ENCODE measurements at places on chromosomes 13 and 19.

DNA sequence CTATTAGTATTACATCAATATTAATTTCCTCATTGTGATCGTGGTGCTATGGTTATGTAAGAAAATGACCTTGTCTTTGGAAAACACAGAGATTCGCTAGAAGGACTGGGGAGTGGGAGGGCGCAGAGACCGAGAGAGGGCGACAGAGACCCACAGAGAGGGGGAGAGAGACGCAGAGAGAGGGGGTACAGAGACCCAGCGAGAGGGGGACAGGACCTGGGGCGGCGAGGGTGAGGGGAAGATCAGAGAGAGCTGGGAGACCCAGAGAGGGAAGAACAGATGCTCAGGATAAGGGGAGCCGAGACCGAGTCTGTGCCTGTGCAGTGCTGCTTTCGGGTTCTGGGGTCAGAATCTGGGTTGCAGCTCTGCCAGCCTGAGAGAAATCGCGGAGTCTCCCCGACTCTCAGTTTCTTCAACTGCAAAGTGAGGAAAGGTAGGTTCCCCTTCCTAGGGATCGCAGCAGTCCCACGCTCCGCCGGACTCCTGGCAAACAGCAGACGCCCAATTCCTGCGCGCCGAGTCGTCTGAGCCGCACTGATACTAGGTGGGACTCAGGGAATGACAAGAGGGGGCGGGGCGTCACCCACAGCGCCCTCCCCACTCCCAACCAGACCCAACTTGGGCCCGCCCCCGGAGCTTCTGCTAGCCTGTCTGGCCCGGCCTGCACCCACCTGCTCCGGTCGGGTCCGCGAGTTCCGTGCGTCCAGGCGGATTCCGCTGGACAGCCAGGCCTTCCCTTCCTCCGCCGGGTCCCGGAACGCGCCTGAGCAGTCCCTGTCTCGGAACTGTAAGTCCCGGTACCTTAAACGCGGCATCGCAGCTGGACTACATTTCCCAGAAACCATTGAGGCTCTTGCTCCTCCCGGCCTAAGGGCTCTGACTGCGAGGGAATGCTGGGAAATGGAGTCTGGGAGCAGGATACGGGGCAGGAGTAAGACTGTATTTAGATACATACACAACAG, 15.3 kb downstream of the IZUMO2 start:
- peak; percentile 85 for DNase-seq

GRCh38 chr13:21095311-21095710, 33.9 kb upstream of the LATS2 start:
- DNase-seq, result no peak

DNA sequence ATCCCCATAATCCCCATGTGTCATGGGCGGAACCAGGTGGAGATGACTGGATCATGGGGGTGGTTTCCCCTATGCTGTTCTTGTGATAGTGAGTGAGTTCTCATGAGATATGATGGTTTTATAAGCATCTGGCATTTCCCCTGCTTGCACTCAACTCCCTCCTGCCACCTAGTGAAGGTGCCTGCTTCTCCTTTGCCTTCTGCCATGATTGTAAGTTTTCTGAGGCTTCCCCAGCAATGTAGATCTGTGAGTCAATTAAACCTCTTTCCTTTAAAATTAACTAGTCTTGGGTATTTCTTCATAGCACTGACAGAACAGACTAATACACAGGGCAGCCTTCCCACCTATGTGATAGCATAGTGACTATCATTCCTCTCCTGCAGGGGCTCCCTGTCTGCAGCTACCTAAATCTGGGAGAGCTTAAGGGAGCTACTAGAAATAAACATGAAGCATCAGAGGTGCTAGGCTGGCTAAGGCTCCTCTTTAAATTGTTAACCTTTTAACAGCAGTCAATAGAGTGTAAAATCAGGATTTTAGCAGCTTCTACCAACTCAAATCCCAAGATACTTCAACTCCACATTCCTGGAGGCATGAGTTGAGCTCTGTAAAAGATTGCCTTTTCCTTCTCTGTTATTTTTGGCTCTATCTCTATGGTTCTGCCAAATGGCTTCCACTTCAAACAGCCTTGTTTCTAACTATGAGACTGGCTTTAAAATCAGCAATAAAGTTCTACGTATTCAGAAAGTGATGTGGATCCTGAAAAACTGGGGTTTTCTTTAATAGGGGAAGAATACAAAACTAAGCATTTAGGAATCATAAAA, 112.3 kb downstream of the VWA8 start:
- DNase-seq, result no peak

DNA sequence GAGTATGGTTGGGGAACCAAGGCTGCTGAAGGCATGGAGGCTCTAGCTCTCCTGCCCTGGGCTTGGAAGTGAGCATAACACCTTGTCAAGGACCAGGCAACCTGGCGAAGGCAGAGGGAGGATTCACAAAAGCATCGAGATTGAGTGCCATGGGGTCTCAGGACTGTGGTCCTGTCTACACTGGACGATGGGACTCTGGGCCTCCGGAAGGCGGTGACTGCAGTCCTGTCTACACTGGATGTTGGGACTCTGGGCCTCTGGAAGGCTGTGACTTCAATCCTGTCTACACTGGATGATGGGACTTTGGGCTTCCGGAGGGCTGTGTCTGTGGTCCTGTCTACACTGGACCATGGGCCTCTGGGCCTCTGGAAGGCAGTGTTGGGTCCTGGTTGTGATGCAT, 290.4 kb downstream of the TEX29 start:
- DNase-seq, result no peak

GRCh38 chr19:45705115-45705514, 12.6 kb downstream of the QPCTL start:
- no peak for DNase-seq

- no peak for DNase-seq
Measured at GRCh38 chr19:47416643-47416985, 2.7 kb downstream of the MEIS3 start.

GRCh38 chr13:23859455-23859854, 29.7 kb downstream of the MIPEP start:
- DNase-seq, result no peak
